Naive thymus-derived CD8-positive, alpha-beta T cell (primary cell): ENCODE measurements at places on chromosomes 13 and 19. TPM values are rescaled to one million over a fixed set of nuclear protein-coding genes. Genes with fewer than 3 reads are reported as not detected.

Gene PEAK3
- 0.23 TPM for total RNA-seq

Gene APOC4
- not detected for total RNA-seq

Gene PCDH8
- not detected for total RNA-seq

DNA sequence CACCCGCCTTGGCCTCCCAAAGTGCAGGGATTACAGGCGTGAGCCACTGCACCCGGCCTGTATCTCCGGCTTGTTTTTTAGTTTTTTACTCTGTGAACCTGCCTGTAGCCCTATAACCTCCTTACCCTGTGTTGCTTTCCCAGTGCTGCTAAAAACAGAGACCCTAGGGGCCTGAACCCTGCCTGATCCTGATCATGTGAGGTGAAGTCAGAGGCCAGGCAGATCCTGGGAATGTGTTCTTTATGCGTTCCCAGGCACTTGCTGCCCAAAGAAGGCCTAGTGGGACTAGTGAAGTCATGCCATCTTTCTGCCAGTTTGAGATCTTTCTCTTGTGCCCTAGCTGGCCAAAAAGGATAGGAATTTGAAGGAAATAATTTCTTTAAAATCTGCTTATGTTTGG, 4.6 kb downstream of the UBA2 start:
- no peak for DNase-seq

DNA sequence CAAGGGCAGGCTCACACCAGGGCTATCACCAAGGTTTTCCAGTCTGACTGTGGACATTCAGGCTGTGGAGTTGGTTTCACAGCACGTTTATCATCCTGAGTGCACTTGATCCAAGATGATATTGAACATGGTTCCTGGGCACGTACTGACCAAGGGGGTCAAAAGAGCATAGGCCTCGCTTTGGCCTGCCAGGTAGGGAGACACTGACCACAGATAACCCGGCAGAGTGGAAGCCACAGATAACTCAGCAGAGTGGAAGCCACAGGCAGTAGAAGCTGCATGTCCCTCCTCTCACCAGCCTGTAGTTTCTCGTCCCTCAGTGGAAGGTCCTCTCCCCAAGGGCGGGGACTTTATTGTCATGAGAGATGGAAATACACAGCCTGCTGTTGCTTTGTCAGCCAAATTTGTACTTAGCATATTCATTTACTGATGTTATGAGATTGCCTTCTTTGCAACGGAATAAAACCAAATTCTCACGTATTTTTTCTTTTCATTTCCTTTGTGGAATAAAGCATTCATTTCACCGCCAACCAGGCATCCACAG, 8.8 kb upstream of the KRTDAP start:
- no peak for DNase-seq

GRCh38 chr13:97000295-97000925, 6.1 kb upstream of the OXGR1 start:
- no peak for DNase-seq

- peak; percentile 64 for DNase-seq
Observed at GRCh38 chr19:1470305-1471009, 8.6 kb downstream of the C19orf25 start.

DNA sequence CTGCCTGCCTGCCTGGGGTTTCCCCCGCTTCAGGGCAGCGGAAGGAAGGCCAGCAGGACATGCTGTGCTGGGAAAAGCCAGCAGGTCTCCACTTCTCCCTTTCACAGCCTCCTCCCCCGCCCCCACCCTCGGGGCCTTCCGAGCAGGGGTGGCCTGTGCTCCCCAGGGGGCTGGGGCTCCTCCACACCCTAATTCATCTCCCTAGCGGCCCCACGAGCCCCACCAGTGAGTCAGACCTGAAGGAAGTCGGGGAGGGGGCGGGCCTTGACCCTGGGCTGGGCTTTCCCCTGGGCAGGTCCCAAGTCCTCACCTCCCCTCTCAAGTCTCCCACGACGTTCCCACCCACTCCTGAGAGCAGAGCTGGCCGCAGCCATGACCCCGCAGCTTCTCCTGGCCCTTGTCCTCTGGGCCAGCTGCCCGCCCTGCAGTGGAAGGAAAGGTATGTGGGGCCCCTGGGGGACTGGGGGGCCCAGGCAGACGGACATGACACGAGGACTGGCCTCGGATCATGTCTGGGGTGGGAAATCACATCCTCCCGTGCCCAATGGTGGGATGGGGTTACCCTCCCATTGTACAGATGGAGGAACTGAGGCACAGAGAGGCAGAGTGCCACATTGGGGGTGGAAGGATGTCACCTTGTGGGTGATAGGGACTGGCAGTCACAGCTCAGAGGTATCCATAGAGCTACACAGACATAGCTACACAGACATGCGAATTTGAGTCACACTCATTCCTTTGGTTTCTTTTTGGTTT, at the start of gene EBI3:
Gene EBI3 (plus strand): TSS at position 345 of the 753 bp plus-strand sequence. CDS start 28 bp downstream, at position 373.
- DNase-seq = no peak

GRCh38 chr13:114020750-114021463, 47.0 kb upstream of the C13orf46 start:
- DNase-seq = no peak

GRCh38 chr19:18098891-18099622, 1.5 kb downstream of the MAST3 start:
- peak; percentile 48 for DNase-seq

GRCh38 chr13:104140552-104140951, 1074.3 kb upstream of the SLC10A2 start:
- DNase-seq = no peak
